ENCODE measurements at places on chromosomes 6 and 20.

GRCh38 chr20:63626424-63627128 is at the start of gene GMEB2:
Gene GMEB2 (minus strand): TSS chr20:63627101. CDS start chr20:63619397, 7,704 bp downstream.
- no peak for DNase-seq

- no peak for DNase-seq
Measured at GRCh38 chr6:76774781-76775384, 688.4 kb downstream of the HTR1B start.

- DNase-seq: no peak
Measured at GRCh38 chr6:39102821-39103136, 12.2 kb downstream of the SAYSD1 start.

GRCh38 chr20:4607287-4607713 is 114.4 kb upstream of the PRND start:
- peak; percentile 38 for DNase-seq

DNA sequence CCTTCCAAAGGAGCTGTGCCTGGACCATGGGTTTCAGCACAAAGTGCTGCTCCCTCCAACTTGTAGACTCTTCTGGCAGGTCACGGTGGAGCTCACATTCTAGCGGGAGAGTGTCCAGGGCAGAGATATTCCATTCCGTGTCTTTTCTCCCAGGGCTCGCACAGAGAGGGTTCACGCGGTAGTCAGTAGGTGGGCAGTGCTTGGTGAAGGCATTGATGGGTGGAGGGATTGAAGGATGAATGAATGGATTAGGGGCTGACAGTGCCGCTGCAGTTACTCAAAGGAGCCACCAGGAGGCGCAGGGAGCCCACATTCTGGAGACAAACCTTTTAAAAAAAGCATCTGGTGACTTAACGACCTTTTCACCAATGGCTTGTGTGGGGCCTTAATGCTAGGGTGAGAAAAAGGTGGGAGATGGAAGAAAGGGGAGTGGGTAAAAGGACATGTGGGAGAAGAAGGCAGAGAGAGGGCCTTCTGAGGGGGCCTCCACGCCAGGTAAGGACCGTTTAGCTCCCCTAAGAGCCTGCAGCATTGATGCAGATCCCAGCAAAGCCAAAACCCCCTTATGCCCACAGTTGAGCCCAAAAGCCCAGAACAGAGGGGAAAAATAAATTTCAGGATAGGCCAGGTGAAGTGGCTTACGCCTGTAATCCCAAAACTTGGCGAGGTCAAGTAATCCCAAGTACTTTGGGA is 17.5 kb upstream of the FAM110A start:
- DNase-seq: peak; percentile 58

DNA sequence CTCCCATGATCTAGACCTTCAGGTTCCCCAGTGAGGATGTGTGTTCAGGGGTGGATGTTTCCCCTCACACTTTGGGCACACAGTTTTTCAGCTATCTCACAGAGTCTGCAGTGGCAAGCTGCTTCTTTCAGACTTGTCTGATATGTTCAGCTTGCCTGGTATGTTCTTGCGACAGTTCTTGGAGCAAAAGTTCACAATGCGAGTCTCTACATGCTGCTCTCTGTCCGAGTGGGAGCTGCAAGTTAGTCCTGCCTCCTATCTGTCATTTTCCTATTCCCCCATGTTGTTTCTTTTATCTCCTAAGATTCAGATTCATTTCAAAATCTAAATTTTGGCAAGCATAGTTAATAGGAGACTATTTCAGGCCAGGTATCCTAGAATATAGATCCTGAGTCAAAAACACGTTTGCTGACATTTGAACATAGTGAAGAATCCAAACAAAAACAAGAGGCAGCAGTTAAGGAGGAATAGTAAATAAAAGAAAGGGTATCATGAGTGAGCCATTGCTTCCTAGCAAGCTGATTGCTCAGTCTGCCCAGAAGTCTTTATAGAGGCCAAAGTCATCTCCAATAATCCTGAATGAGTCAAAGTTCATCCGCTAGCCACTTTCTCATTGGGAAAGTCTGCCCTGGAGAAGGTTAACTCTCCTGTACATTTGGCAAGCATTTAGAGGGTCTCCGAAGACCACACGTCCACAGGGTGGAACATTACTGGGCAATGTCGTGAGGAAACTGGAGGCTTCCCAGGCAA is 140.2 kb upstream of the MOCS1 start:
- no peak for DNase-seq

DNA sequence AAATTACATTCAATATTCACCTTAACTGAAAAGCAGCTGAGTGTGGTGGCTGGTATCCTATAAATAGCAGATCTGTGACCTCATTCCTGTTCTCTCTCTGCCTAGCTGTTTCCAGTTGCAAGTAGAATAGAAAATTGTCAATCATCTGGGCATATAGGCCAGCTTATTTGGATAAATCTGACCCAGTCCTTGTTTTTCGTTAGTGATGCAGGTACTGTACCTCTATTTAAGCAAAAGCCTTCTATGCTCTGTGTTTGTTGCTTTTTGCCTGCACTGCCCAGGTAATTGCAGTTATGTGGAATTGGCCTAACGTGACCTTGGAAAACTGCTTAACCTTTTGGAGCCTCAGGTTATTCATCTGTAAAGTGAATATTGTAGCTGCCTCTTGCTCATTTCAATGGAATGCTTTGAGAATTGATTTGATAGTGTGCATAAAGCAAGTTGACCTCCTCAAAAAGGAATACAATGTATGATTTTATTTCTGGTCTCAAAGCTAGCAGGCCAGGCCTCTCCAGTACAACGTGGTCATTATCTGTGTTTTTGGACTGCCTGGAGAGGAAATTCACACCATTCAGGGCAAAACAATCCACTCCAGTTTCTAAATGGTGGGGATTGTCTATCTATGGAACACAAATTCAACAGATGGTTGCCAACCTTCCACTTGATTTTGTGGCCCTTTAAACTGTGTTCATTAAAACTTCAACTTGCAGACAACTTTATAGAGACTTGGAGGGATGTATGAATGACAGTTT is 508.7 kb upstream of the CITED2 start:
- DNase-seq: no peak

- no peak for DNase-seq
Measured at GRCh38 chr20:63264519-63264918, 8.1 kb upstream of the ARFGAP1 start.

GRCh38 chr20:15702161-15702560 is 871.1 kb downstream of the KIF16B start:
- DNase-seq: no peak

DNA sequence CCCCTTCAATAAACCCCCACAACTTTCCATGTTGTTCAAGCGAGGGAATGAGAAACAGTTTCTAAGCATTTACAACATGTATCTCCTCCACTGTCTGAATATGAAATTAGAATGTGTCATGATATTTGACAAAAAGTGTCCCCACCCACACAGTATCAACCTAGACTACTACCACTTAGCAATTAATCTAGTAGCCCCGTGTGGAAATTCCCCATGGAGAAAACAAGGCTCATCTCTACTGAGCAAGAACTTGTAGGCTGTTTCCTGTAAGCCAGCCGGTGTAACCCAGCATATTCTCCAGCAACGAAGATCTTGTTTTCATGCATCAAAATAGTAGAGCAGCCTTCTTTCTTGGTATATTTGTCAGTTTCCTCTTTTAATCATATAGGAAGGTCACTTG is 115.0 kb downstream of the IRF4 start:
- DNase-seq: no peak

DNA sequence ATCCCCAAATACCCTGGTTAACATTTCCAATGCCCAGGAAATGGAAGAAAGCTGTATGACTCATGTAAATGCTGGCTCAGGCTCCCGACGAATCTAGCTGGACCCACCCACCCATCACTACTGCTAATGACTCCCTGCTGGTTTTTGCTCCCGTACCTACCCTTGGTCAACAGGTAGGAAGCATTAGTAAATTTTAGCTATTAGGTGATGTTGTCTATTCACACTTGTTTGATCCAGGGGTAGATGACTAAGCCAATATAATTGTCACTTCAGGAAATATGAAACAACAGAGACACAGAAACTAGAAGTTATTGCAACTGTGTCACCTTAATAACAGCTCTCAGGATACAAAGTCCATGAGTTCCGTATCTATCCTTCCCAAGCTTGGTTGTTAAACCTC is 94.4 kb upstream of the BEND6 start:
- DNase-seq: no peak

GRCh38 chr6:129981598-129981997 is 36.8 kb upstream of the L3MBTL3 start:
- no peak for DNase-seq

DNA sequence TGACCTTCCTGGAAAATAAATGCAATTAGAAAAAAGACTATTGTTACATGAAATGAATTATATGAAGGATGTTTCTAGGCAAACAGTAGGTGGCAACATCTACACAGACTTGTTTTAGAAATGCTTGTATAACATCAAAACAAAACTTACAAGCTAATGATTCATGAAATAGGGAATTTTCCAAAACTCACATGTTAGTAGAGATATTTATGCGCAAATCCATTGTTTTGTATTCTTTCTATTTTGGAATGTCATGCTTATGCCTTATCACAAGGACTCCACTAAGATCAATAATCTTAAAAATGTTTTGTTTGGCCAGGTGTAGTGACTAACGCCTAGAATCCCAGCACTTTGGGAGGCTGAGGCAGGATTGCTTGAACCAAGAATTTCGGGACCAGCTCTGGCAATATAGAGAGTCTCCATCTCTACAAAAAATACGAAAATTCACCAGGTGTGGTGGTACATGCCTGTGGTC is 32.3 kb upstream of the LGSN start:
- no peak for DNase-seq

- DNase-seq: peak; percentile 44
Measured at GRCh38 chr6:117449549-117450439, 24.1 kb upstream of the ROS1 start.

DNA sequence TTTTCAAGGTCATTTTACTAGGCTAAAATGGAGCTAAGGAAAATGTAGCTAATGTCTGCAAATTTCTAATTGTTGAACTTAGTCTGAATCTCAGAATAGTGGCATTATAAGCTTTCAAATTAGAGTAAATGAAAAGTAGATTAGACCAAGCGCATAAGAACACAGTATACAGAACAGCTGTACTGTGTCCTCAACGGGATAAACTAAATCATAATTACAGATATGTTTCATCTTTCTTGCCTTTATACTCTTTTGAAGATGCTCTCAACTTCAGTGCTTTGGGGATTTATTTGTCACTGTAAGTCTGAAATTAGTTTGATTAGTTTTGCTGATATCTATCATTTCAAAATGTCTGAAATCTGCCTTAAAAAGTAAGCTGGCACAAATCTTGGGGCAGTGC is 305.4 kb downstream of the LAMA2 start:
- DNase-seq: no peak

DNA sequence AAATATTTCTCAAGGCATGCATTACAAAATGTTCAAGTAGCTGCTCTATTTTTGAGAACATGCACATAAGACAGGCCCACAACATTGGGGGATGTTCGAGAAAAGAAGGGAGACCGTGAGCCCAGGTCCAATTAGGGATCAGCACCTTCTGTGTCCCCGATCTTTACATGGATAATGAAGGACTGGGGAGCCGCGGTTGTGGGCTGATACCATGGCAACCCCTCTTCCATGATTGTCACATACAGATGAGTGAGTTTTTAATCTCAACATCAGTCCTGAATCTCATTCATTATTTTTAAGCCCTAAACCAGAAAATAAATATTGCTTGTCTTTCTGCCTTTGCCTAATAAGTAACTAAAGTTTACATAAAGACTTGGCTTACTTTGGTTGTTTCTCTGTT is 935.7 kb downstream of the KIF16B start:
- DNase-seq: no peak

DNA sequence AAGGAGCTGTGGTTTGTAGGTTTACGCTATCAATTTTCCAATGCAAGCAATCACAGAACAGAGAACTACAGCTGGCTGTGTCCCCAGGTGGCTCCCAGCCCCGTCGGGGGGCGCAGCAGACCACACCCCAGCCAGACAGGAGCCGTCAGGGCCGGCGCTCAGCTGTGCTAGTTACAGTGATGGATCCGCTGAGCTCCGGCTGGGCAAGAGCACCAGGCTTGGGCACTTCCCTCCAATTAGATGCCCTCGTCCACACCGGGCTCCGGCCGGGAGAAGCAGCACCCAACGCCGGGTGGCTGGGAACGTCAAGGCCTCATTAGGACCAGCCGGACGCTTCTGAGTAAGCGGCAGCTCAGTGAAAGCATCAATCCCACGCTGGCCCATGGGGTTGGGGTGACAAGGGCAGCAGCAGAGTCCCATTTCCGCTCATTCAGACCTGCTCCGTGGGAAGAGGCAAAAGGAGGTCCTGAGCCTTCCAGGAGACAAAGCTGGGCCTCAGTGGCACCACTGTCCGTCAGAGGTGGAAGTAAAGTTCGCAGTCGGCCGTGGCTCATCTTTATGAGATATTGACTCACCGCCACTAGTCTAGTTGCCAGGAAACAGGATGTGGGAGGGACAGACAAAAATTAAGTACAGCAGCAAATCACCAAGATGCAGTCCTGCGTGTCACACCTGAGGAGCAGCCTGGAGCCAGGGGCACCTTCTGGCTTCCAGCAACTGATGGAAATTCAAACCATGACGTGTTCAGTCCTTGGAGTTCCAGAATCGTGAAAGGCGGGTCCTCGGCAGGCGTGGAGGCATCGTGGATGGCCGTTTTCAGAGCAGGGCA is 164.1 kb downstream of the TAF4 start:
- no peak for DNase-seq

DNA sequence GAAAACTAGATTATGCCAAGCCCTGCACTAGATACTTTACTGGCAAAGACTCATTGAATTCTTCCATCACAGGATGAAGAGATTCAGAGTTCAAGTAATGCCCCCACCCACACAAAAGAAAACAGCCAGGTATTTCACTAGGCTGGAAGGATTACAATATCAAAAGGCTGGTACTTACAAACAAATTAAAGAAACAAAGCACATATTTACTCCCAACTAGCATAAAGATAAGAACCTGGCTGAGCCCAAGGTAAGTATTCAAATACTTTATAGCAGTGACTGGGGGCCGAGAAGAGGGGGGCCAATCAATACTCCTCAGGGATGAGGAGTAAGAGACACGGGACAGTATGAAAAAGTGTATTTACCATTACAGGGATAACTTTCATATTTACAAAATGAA is 3.7 kb downstream of the ACOT8 start:
- DNase-seq: no peak

GRCh38 chr6:44976677-44977641 is 351.2 kb upstream of the RUNX2 start:
- DNase-seq: no peak

- DNase-seq: no peak
Measured at GRCh38 chr6:79034865-79035264, 43.2 kb downstream of the PHIP start.

GRCh38 chr6:11232770-11233626 is 530 bp upstream of the NEDD9 start:
- no peak for DNase-seq

GRCh38 chr20:57379263-57379647 is 11.9 kb upstream of the RBM38 start:
- DNase-seq: no peak

- no peak for DNase-seq
Measured at GRCh38 chr6:88869263-88870020, 94.0 kb downstream of the RNGTT start.
